Erythroblast (primary cell): ENCODE measurements at places on chromosomes 7 and 10.

DNA sequence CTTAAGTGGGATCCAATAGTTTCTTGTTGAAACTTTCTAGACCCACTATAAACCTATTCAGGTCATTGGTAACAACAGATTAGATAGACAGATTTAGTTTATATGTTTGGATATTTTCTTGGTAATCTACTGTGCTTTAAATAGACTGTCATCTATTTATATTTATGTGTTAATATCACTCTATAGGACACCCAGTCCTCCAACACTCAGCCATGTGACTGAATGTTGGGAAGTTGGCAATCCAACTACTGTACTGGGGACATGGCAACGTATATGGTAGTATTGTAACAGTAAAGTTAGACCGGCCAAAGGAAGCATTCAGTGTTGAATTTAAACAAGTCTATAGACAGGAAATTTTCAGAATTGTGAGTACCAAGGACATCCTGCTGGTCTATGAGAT is 42.6 kb upstream of the HECTD2 start:
- DNase-seq, result no peak

DNA sequence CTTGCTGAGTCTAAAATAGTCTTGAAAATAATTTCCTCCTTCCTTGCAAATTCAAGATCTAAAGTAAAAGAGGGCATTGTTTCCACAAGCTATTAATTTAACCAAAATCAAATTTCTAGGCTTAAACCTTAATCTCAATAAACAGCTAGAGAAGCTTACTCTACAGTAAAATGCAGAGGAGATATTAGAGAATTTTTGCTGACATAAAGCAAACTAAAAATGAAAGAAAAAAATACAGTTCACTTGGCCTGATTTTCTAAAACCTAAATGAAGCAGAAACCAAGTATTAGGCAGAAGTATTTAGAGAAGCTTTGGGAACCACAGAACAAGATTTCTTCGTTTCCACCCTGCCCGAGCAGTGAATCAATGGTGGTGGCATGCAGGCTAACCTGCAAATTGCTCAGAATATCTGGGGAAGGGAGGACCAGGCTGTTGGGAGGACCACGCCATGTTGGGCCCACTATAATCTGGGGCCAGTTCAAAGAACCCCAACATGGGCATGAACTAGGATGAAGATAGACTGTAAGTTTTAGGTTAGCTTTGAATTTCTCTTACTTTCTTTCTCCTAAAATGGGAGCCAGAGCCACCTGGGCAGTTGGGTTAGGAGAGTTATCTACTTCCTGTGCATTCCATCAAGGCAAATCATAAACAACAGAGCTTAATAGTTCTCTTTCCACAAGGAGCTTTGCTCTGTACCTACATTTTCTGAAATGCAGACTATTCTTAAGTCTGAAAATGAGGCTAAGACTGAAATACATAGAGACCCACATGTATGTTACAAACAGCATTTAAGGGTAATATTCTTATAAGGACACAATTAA is 4.1 kb downstream of the LAMB1 start:
- DNase-seq, result no peak

- DNase-seq, result no peak
Measured at GRCh38 chr7:142917447-142917846, 16.1 kb downstream of the TRPV5 start.

DNA sequence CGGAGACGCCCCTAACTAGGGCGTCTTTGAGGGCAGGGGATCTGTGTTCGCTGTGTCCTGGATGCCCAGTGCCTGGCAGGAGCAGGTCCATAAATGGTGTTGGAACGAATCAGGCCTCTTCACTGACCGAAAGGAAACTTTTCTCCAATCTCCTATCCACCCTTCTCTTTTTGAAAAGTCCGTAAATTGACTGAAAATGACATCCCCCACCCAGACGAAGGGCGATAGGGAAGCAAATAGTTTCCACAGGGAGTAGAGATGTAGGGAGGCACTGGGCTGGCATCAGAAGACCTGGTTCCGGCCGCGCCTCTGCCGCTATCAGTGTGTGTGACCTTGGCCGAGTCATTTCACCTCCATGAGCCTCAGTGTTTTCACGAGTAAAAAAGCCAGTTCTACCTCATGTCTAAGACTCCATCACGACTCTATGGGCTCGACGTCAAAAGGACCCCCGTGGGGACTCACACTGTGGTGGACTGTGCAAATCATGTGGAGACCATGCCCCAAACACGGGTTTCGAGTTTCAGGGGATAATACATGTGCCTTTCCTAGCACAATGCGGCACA is 497 bp upstream of the RAB11FIP2 start:
- DNase-seq, result no peak
